ENCODE measurements at places on chromosomes 3 and 15. TPM values are rescaled to one million over a fixed set of nuclear protein-coding genes. Genes with fewer than 3 reads are reported as not detected.

DNA sequence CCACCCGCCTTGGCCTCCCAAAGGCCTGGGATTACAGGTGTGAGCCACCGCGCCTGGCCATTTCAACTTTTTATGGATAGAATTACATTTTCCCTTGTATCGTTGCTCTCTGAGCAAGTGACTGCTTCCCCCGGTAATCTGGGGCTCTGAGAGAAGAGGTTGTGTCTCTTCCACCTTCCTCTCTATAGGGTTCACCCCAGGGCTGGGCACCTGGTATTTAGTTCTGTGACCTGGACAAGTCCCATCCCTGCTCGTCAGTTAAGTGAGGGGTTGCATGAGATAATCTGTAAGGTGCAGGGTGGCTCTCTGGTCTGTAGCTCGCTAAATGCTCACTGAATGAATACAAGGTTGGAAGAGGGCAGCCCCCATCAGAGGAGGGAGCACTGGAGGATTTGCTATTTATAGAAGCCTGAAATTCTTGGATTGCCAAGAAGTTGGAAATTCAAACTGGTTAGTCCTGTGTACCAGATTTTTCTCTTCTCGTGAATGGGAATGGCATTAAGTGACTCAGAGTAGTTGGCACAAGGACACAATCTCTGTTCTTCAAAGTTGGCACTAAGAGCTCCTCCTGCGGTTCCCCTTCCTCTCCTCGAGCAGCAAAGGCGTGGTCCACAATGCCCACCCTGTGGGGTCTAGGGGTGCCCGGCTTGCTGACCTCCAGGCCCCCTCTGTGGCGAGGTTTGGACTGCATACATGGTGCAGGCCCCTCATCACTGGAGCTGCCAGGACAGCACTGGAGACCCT lies 68.1 kb upstream of the DLG1 start:
- H3K36me3 ChIP-seq = no peaks in the 10 kb centered on the region
- H3K4me1 ChIP-seq = no peaks in the 10 kb centered on the region
- no peak for DNase-seq
- no peak overlapping the region for H3K27ac ChIP-seq
- no peak overlapping the region for H3K4me3 ChIP-seq

DNA sequence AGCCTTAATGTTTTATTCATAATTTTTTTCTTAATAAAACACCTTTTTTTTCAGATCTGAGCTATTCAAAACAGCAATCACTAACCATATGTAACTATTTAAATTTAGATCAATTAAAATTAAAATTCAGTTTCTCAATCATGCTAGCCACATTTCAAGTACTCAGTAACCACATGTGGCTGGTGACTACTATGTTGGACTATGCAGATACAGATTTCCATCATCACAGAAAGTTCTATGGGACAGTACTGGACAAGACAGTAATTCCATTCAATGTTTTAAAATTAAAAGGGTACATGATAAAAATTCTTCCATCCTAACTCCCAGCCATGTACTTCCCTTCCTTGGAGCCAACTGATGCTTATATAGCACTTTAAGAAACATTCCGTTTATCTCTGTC lies 119.3 kb downstream of the GLDN start:
- H3K36me3 ChIP-seq = no peaks in the 10 kb centered on the region
- DNase-seq = no peak
- no peak overlapping the region for H3K27ac ChIP-seq

GRCh38 chr15:80581976-80582375 lies 113.1 kb upstream of the ABHD17C start:
- no peaks in the 10 kb centered on the region for H3K27me3 ChIP-seq
- peaks cover 2% of the 10 kb centered on the region for H3K36me3 ChIP-seq
- no peak for DNase-seq
- no peak overlapping the region for H3K27ac ChIP-seq

The FOXB1 gene
- not detected for total RNA-seq

The CSPG5 gene
- total RNA-seq = 7.0 TPM

Measured in aorta (tissue), 5 donors.